GM12864 (cell line): ENCODE measurements at places on chromosomes 7 and 10.

DNA sequence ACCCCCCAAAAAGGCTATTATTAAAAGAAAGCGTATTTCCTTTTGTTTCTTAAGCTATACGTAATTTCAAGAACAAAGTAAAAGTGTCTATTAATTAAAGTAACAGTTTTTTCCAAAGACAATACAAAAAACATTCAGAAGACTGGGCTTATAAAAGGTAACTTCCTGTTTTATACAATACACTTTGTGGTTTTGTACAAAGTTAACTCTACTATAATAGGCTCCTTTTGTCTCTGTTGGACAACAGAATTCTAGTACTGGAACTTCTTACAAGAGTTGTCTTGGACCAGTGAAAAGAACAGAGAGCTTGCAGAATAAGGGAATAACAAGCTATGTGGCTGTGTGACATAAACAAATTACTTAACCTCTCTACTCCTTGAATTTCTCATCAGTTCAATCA is 21.5 kb downstream of the SFMBT2 start:
- DNase-seq, result no peak

DNA sequence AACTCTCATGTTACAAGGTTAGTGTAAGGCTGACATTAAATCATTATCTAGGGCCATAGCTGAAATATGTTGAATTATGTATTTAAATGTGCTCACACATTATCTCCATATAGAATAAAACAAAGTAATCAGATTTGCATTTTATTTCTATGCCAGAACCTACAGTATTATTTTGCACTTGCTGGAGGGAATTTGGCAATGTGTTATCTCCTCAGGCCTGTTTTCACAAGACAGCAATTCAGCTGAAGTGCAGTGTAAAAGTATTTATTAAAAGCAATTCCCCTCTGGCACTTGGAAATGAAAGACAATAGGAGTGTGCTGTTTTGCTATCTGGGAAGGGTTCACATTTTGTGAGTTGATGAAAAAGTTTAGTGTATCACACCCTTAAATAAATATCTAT is 276.3 kb downstream of the DNAJB9 start:
- no peak for DNase-seq

- DNase-seq, result no peak
Measured at GRCh38 chr7:120951826-120952225, 1.2 kb downstream of the ING3 start.

DNA sequence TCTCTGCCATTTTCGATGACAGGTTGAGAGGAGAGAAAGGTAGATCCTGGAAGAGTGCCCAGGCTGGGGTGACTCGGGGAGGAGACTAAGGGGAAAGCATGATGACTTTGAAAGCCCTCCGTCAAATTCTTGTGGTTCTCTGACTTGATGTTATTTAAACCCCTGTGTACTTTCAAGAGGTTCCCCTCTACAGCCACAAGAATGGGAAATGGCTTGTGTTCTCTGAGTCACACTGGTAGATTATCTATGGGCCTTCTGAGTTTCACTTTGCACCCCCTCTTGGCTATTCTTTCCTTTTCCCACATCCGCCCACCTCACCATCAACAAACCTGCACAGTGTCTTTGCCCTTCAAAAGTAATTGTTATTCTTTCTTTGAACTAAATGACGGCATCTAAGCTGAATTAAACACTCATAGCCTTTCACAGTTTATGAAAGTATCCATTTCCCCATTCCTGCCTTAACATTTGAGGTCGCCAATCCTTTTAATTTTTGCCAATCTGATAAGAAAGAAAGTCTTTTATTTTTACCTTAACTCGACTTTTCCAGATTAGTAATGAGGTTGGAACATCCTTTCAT is 24.1 kb downstream of the PRF1 start:
- peak; percentile 87 for DNase-seq

GRCh38 chr10:30705625-30706149 is 76.1 kb upstream of the LYZL2 start:
- DNase-seq, result no peak

GRCh38 chr10:124697837-124698544 is 46.2 kb downstream of the FAM53B start:
- no peak for DNase-seq

DNA sequence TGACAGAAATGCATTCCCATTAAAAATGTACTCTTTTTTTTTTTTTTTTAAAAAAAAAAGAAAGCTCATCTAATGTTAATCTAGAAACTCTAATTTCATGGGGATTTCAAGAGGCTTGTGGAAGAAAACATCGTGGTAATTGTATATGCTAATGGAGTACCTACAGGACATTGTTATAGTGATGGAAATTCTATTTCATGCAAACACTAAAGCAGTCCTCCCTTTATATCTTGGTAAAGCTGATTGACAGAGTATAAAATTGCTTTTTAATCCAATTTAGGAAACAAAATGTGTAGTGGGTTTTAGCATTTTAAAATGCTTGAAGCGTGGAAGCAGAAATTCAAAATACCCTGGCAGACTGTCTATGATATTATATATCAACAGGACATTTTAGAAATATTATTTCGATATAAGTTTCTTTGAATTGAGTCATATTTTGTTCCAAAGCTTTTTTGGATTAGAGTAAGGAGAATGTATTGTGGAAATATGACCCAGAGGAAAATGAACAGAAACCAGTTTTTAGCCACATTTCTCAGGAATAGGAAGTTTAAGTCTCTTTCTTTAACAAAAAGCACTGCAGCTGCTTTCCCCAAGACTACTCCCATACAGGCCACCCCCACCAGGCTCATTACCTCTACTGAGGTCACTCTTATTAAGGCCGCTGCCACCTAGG is 121.9 kb downstream of the WNT2 start:
- no peak for DNase-seq

GRCh38 chr7:2575733-2576340 is 17.1 kb downstream of the IQCE start:
- no peak for DNase-seq

GRCh38 chr7:41916450-41916927 is 213.6 kb upstream of the INHBA start:
- no peak for DNase-seq

DNA sequence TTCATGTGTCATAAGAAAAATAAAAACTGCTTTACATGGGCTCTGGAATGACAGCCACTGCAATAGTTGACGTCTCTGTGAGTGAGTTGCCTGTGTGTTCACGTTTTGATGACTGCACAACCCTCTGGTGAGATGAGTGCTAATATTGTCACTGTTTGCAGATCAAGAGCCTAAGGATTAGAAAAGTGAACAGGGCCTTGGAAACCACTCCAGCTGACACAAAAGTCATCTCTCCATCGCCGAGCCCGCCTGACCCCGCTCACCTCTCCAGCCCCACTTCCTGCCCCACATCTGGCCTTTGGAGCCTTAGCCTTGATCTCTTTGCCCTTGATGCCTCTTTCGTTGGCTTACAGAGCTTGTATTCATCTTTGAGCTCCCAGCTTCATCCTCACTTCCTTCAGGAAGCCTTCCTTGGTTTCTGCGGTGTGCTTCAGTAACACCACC is 351.7 kb downstream of the TCERG1L start:
- no peak for DNase-seq

DNA sequence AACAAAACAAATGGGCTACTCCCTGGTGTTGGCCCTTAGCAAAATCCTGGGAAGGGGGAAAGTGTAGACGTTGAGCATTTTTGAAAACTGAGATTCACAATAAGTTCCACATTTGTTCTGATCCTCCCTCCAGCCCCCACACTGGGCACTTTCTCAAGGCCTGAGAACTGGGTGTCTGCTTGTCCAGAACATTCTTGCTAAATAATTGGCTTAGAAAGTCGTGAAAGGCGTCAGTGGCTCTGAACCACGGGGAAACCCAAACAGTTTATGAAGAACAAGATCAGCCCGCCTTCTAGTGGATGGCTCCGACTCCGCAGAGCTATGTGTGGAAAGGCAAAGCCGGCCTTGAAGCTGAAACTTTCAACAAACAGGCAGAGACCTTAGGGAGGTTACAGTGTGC is 370.1 kb downstream of the PRPF18 start:
- no peak for DNase-seq

GRCh38 chr10:125083576-125083920 is 76.8 kb downstream of the CTBP2 start:
- no peak for DNase-seq

- no peak for DNase-seq
Measured at GRCh38 chr7:67786021-67786420, 789.4 kb downstream of the TYW1 start.

GRCh38 chr10:96565774-96566173 is 21.0 kb downstream of the TM9SF3 start:
- no peak for DNase-seq

DNA sequence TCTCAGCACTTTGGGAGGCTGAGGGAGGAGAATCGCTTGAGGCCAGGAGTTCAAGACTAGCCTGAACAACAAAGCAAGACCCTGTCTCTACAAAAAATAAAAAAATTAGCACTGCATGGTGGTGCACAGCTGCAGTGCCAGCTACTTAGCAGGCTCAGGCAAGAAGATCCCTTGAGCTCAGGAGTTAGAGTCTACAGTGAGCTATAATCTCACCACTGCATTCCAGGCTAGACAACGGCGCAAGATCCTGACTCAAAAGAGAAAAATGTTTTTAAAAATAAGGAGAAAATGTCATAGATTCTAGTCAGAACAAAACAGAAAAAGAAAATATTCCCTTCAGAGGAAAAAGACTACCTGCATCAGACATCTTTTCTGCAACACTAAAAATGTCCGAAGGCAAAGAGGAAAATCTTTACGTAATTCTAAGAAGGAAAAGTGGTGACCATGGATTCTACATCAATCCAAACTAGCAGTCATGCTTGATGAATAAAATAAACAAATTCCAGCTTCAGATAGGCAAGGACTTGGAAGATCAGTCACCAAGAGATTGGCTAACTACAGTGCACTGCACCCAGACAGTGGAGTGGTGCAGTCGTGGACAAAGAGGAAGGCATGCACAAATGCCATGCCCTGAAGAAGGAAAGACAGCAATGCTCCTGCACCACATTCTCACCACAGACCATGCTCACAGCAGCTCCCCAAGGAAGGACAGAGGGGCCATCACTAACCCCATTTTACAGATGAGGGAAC is 54.3 kb downstream of the ERCC6 start:
- DNase-seq, result no peak

GRCh38 chr7:3616306-3616705 is 315.3 kb downstream of the SDK1 start:
- no peak for DNase-seq
